NCI-H1930 (cell line): ENCODE measurements at places on chromosomes 7 and 10.

DNA sequence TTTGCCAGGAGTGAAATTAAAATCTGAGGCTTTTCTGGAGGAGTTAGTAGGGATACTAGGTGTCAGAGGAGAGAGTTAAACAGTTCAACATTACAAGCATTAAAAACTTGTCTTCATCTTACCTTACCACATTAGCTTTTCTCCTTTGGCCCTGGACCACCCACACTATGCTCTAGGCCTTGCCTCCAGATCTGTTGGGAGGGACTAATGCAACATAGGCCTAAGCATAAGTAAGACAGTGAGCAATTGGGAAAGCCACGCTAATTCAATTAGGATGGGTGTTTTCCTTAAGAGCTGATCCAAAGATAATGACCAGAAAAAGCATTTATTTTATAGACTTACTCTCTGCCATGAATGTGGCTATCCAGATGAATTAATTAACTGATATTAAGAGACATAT, 158.9 kb downstream of the ELMO1 start:
- DNase-seq = no peak

DNA sequence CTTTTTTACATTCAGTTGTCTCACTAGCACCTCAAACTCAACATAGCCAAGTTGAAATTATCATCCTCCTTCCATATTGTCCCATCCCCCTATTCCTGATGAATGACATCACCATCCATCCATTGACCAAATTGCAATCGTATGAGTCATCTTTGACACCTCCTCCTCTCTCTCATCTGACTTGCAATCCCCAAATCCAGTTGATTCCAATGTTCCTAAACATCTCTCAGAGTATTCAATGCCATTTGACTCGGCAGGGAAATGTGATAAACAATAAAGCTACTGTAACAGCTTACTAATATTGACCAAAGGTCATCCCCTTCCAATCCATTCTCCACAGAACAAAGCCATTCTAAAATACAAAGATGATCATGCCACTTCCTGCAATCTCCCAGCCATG, 1047.8 kb downstream of the NRG3 start:
- no peak for DNase-seq

- no peak for DNase-seq
Measured at GRCh38 chr7:157731126-157731525, 394.3 kb downstream of the DNAJB6 start.

GRCh38 chr7:47498229-47499056, 83.5 kb downstream of the TNS3 start:
- no peak for DNase-seq

DNA sequence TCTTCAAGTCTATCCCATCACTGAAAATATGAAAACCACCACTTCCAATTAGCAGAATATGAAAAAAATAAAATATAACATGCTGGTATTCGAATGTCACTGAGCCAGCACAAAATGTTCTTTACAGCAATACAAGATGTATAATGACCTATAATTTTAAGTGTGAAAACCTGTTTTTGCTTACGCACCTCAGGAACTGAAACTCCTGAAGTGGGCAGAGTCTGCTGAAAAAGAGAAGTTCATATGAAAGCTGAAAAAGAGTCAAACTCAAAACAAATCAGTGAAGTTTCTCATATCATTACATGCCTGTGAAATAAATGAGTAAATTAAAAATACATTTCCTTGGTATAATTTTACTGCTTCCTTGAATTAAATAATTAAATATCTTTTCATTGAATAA, 272.5 kb downstream of the DGKB start:
- no peak for DNase-seq
